Pulmonary artery endothelial cell (primary cell): ENCODE measurements at places on chromosomes 5 and 9. TPM values are rescaled to one million over a fixed set of nuclear protein-coding genes. Genes with fewer than 3 reads are reported as not detected.

PCDHA9 gene
- 0.04 TPM in 1 of 2 replicates, not detected in the other for total RNA-seq

ADAMTS2 gene
- 0.04 TPM in 1 of 2 replicates, not detected in the other for total RNA-seq

ADRA1B gene
- 0.07 and 0.21 TPM in 2 replicates for total RNA-seq

CA9 gene
- total RNA-seq = 0.40 TPM in 1 of 2 replicates, not detected in the other

PCDHB8 gene
- 0.04 and 0.07 TPM in 2 replicates for total RNA-seq

SARDH gene
- total RNA-seq = 0.20 and 0.35 TPM in 2 replicates

ST8SIA4 gene
- total RNA-seq = 1.1 and 3.2 TPM in 2 replicates
